Stimulated activated CD4-positive, alpha-beta T cell treated with anti-CD3 and anti-CD28 coated beads, TNF-alpha, amount 100 ng/mL, for 4 hours (primary cell): ENCODE measurements at places on chromosomes 13 and 19.

- DNase-seq = peak; percentile 58
These were observed 18.5 kb downstream of the SLC27A1 start for GRCh38 chr19:17488593-17489391.

- no peak for DNase-seq
These were observed 66.3 kb downstream of the IRS2 start for GRCh38 chr13:109719962-109720646.

DNA sequence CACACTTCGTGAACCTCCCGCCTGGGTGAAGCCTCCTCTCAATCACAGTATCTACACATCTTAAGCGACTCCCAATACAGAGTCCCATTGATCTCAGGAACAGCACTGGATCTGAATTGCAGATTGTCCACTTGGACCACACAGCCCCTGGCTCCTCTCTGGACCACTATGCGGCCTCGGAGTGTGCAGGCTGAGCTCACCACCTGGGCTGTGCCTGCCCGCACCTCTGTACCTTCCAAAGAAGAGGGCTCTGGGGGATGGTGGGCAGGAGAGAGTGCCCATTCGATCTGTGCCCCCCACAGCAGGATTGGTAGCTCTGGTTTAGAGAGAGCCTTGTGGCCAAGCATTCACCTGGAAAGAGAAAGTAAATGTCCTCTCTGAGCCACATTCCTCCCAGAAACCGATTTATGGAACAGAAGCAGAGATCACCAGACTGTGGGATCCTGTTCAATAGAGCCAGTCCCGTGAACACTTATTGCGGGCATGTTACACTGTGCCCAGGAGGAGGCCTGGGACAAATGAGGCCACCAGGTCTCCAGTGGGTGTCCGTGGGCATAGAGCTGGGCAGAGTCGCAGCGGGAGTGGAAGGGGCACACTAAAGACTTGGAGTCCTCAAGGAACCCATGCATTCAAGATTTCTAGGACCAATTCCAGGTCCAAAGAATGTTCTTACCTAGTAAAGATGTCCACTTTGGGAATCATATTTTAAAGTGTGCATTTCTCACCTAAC is 141.6 kb upstream of the SOX1 start:
- no peak for DNase-seq

DNA sequence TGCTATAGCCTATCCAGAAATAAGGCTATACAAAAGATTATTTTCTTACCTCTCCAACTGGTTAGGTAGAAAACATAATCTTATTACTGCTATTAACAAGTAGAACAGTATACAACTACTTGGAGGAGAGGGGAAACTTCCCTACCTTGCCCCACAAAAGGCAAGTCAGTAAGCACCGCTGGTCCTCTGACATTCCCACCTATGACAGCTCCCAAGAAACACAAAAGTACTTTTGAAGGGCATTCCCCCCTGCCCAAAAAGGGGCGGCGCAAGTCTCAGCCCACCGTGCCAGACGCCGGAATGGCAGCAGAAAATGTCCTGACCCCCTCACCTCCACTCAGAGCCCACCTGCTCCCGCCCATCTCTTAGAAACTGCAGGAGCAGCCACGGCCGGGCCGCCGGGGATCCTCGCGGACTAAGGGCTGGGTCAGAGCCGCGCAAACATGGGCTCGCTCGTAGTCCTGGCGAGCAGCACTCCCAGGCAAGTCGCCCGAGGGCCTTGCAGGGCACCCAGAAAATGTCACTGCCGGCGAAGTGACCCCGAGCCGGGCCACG is 437 bp downstream of the SUCLA2 start:
- DNase-seq = no peak

DNA sequence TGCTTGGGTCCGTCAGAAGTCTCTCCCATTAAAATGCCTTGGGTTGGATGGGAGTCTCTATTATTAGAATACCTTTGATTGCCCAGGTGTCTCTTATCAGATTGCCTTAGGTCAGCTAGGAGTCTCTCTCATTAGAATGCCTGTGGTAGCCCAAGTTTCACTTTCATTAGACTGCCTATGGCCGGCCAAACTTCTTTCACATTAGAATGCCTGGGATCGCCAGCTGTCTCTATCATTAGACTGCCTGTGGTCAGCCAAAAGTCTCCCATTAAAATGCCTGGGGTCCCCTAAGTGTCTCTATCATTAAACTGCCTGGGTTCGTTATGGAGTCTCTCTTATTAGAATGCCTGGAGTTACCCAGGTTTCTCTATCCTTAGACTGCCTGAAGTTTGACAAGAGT is 1476.7 kb downstream of the UQCRFS1 start:
- no peak for DNase-seq

- DNase-seq = no peak
These were observed 1657.5 kb downstream of the SLITRK1 start for GRCh38 chr13:82224806-82225205.

GRCh38 chr19:50266041-50266440 is 62.6 kb downstream of the MYH14 start:
- DNase-seq = no peak

DNA sequence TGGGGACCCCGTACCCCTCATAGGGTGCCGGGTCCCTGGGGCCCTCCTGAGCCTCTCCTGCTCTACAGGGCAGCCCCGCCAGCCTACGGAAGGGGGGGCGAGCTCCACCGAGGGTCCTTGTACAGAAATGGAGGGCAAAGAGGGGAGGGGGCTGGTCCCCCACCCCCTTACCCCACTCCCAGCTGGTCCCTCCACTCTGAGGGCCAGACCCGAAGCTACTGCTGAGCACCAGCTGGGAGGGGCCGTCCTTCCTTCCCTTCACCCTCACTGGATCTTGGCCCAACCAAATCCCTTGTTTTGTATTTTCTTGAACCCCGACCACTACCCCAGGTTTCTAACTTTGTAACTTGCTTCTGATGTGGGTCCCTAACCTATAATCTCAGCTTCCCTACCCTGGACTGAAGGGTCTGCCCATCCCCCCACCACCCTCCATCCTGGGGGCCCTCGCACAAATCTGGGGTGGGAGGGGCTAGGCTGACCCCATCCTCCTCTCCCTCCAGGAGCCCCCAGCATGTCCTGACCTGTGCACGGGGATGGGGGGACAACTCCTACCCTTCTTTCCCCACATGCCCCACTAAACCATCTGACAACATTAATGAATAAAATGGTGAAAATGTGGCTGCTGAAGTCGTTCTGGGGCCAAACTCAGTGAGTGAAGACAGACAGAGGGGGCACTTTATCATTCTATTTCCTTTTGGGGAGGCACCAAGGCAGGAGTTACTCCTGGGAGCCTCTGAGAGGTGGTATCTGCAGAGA is 13.0 kb downstream of the ARHGAP33 start:
- no peak for DNase-seq

GRCh38 chr19:44002212-44002565 is 568 bp upstream of the ZNF230 start:
- DNase-seq = no peak

DNA sequence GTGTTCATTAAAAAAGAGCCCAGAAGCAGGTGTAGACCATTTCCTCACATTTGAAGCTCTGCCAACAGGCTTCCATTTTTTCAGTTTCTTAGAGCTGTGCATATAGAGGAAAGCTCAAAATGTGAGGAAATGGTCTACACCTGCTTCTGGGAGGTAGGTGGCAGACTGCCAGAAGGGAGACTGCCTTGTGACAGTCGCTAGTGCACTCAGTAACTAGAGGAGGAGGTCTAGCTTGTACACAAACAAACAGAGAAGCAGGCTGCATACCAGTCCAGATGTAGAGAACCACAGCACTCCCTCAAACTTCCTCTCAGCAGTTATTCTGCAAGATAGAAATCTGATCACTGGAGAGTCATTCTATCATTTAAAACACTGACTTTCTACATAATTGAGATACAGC is 800.2 kb downstream of the EFNB2 start:
- no peak for DNase-seq

DNA sequence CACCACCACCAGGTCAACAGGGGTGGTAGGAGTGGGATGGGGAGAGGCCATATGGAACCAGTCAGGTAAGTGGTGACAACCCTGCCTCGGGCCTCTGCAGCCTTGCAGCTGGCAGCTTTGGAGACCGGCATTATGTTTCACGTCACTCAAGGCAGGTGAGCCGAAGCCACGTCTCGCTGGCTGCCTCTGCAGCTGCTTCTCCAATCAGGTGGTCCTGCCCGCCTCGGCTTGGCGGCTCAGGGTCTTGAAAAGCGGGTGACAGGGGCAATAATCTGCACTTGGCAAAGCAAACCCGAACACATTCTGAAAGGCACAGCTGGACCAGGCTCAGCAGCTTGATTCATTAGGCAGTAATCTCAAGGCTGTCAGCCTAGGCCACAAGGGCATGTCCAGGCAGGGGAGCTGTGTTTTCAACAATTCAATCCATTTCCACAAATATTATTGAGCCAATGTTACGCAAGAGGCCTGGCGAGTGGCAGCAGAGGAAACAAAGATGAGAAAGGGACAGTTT is 77.4 kb upstream of the PCDH8 start:
- no peak for DNase-seq

GRCh38 chr19:55246462-55247451 is 12.1 kb downstream of the PPP6R1 start:
- no peak for DNase-seq
